A172 (cell line): ENCODE measurements at places on chromosomes 2 and 18. TPM values are rescaled to one million over a fixed set of nuclear protein-coding genes. Genes with fewer than 3 reads are reported as not detected.

The KCNG2 gene
- not detected in 2 replicates for total RNA-seq

DNA sequence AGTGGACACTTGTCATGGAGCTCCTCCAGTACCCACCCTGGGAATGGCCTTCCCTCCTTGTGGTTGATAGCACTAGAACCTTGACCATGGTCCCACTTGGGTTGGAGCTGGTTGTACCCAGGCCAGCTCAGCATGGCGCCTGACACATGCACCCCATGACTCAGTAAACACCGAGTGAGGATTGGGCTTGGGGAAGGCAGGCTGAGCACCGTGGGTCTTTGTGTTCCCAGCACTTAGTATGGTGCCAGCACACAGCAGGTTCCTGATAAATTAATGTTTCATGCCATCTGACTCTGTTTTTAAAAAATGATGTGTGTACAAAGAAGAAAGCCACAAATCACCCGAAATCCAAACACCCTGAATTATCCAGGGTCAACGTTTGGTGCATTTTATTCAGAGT is 69.8 kb downstream of the CIB4 start:
- no peak for DNase-seq

The TPGS2 gene
- total RNA-seq = 285 and 288 TPM in 2 replicates

The MARCO gene
- total RNA-seq = not detected in 2 replicates

The CLEC4F gene
- total RNA-seq = not detected in 2 replicates
